ENCODE measurements at places on chromosomes 11 and 22.

DNA sequence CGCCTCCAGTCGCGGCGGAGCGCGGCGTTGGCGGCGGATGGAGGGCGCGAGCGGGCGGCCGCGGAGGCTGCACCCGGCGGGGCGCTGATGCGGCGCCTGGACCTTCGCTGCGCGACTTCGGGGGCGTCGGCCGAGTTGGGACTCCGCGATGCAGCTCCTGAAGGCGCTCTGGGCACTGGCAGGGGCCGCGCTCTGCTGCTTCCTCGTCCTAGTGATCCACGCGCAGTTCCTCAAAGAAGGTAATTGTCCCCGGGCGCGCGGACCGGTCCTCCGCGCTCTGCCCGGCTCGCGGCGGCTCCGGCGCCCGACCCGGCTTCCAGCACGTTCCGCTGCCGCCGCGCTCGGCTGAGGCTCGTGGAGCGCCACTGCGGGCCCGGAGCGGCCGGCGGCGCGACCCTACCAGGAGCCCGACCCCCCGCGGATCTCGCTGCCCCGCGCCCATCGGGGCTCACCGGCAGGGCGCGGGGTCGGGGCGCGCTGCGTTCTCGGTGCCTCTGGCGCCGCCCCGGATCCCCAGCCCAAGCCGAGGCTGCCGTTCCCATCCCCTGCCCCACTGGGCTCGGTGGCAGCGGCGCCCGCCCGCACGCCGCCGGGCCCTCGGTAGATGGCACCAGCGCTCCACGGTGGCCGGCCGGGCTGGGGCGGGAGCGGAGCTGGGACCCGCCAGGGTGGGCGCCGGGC, 1251.2 kb downstream of the BRD1 start:
- no peak for DNase-seq

- DNase-seq: no peak
These were observed 82.1 kb upstream of the GALNT18 start for GRCh38 chr11:11703885-11704284.

- peak; percentile 67 for DNase-seq
These were observed 39.3 kb upstream of the TP53I11 start for GRCh38 chr11:44989831-44990566.

GRCh38 chr11:36264011-36264972, 24.9 kb downstream of the COMMD9 start:
- no peak for DNase-seq

GRCh38 chr11:131229221-131229620, 141.2 kb upstream of the NTM start:
- no peak for DNase-seq

DNA sequence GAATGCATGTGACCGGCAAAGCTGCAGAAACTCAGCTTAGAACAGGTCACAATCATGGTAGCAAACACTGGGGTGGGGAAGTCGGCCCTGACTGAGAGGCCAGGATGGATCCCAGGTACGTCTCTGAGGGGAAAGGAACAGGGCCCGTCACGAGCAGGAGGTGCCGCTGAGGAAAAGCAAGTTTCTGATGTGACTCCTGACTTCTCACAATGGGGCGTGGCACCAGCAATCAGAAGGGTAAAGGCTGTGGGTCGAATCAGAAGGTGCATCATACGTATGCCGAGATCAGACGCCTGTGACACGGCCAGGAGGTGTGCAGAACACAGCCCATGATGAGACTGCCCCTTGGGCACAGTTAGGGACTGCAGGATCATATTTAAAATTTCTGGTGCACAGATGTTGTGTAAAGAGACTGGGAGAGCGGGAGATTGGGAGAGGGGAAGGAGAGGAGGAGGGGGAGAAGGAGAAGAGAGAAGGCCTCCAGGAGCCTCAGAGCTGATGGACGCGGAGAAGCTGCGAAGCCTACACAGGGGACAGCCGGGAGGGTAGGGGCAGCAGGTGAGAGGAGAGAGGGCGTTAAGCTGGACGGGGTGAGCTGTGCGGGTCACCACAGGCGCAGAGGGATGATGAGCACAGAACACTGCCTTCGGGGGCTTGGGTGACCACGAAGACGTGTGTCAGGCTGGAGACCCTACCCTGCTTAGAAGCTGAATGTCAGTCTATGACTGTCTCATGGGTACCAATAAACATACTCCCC, 30.7 kb downstream of the KRTAP5-5 start:
- peak; percentile 29 for DNase-seq

- DNase-seq: no peak
These were observed 177.6 kb downstream of the MIAT start for GRCh38 chr22:26835023-26835422.

Data from ureter (tissue), 1 donor.